AG09319 (cell line): ENCODE measurements at places on chromosomes 2 and 18.

DNA sequence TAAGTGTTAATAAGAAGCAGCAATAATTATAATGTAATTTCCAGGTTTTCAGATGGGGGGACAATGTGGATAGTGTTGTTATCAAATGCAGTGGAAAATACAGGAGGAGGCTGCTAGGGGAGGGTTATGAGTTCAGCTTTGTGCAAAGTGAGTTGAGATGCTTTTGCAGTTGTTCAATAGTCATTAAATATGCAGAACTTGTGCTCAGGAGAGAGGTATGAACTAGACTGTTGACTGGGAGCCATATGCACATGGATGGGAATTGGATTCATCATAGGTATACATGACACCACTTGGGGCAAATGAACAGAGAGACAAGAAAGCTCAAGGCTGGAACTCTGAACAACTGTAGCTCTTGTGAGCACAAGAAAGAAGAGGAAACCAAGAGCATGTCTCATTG is 182.1 kb upstream of the PID1 start:
- DNase-seq = no peak

- no peak for DNase-seq
These were observed 483.4 kb downstream of the RNF144A start for GRCh38 chr2:7400628-7401027.

DNA sequence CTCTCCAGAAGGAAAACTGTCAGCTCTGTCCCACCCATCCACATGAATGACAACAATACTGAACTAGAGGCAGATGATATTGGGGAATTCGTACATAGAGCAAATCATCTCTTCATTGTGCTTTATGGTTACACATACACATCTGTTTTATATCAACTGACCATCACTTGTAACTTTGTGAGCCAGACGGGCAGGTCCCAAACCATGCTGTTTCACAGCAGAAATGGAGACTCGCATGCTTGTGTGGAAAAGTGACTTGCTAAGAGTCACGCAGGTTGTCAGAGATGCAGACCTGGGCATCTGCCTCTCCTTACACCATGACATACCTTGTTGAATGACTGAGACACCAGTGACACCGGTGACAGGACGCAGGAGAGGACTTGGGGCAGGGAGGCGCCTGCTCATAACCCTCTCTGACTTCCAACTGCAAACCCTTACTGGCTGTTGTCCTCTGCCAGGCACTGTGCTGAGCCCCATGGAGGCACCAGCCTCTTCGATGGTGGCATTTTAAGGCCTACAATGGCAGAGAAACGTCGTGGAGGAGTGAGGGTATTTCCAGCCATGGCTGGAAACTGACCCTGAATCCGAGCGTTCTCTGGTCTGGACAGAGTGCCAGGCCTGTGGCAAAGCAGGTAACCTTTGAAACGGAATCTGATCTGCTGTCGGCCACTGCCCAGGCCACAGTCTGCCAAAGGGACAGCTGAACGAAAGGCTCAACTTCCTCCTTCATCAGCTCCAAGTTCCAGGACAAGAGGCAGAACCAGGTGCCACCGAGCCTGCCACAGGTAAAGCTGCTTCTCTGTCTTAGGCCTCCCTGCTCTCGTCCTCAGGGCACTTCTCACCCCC is 26.9 kb upstream of the ROCK2 start:
- DNase-seq = no peak

- DNase-seq = no peak
These were observed 82.6 kb upstream of the CYP1B1 start for GRCh38 chr2:38158378-38159118.

GRCh38 chr18:60010984-60011383 is 111.2 kb downstream of the PMAIP1 start:
- no peak for DNase-seq

GRCh38 chr2:240463866-240464481 is 28.5 kb downstream of the GPC1 start:
- no peak for DNase-seq

GRCh38 chr2:128390256-128390990 is 71.8 kb upstream of the HS6ST1 start:
- DNase-seq = no peak

- no peak for DNase-seq
These were observed 1.3 kb downstream of the UGT1A6 start for GRCh38 chr2:233693963-233694362.

- DNase-seq = no peak
These were observed 79.9 kb downstream of the HNRNPLL start for GRCh38 chr2:38522754-38523349.

GRCh38 chr2:170485254-170486026 is 229.7 kb upstream of the SP5 start:
- no peak for DNase-seq

GRCh38 chr18:55443776-55444175 is 144.2 kb downstream of the TCF4 start:
- DNase-seq = no peak

DNA sequence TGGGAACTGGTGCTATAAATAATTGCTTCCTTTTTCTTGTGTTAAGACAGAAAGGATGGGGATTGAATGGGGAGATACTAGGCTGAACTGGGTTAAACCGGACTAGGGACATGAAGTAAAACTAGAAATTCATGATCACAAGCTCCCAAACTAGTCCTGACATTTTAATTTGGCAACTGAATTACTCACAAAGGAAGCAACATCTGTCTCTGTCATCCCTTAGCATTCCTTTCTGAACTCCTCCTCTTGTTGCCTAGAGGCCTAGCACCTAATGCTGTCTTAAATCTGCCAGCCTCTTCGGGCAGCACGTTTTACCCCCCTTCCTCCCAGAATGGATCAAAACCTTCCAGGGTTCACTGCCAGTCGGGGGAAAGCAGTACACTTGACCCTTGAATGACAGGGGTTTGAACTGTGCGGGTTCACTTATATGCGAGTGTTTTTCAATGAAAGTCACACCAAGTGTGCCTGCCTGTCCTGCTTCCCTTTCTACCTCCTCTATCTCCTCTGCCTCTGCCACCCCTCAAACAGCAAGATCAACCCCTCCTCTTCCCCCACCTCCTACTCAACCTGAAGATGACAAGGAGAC is 8.2 kb downstream of the KCTD1 start:
- DNase-seq = no peak

- DNase-seq = no peak
These were observed 21.3 kb upstream of the SIX2 start for GRCh38 chr2:45030553-45030952.

- no peak for DNase-seq
These were observed 4.7 kb downstream of the CD302 start for GRCh38 chr2:159793326-159793725.

- no peak for DNase-seq
These were observed 74.3 kb downstream of the LONRF2 start for GRCh38 chr2:100248044-100248330.

- no peak for DNase-seq
These were observed 40.9 kb upstream of the GPC1 start for GRCh38 chr2:240394549-240394948.

DNA sequence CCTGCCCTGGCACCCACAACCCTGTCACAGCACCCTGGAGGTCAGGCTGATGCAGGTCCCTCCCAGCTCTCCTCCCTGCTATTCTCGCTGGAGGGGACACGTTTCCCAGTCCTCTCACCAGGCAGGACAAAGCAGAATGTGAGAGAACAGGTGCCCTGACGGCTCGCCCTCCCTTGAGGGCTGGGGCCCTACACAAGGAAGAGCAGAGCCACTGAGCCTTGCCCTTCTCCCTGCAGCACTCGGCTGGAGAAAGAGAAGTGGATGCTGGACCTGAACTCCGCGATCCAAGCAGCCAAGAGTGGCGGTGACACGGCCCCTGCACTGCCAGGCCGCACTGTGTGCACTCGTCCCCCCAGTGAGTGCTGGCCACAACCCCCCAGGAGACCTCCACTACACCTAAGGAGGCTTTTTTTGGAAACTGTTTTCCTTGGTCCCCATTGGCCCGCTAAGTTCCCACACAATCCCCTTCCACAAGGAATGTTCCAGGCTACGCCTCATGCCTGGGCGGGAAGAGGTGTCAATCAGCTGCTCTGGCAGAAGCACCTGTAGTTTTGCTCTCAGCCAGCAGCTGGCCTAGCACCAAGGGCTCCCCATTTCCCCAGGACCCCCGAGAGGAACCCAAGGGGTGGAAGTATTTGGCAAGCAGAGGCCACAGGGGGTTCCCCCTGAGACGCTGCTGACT is 17.4 kb downstream of the STK25 start:
- no peak for DNase-seq

DNA sequence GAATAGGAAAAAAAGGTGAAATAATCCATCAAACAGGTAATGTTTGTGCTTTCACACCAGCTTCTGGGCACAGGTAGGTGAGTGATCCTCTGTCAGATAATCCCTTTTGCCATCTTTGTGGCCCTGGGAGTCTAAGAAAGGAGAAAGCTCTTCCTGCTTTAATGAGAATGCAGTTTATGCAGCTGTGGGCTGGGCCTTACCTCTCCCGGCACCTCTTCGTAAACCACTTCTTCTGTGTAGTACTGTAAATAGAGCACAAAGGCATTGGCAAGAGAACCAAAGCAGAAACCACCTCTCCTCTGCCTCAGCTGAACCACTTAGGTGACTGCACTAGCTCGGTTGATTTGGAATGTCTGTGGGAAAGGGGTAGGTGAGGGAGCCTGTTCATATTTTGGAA is 4.9 kb downstream of the NEB start:
- DNase-seq = no peak

DNA sequence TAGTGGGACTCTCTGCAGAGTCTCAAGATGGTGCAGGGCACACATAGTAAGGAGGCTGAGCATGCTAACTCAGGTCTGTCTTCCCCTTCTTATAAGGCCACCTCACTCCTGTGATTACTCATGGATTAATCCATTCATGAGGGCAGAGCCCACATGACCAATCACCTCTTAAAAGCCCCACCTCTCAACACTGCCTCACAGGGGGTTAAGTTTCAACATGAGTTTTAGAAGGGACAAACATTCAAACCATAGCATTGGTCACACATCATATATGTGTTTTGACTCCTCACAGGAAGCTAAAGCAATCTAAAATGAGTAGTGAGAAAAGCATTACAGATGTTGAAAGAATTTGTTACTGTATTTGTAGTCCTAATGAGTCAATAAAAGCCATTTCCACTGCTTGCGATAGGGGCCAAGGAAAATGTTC is 57.5 kb downstream of the DTNA start:
- peak; percentile 24 for DNase-seq

DNA sequence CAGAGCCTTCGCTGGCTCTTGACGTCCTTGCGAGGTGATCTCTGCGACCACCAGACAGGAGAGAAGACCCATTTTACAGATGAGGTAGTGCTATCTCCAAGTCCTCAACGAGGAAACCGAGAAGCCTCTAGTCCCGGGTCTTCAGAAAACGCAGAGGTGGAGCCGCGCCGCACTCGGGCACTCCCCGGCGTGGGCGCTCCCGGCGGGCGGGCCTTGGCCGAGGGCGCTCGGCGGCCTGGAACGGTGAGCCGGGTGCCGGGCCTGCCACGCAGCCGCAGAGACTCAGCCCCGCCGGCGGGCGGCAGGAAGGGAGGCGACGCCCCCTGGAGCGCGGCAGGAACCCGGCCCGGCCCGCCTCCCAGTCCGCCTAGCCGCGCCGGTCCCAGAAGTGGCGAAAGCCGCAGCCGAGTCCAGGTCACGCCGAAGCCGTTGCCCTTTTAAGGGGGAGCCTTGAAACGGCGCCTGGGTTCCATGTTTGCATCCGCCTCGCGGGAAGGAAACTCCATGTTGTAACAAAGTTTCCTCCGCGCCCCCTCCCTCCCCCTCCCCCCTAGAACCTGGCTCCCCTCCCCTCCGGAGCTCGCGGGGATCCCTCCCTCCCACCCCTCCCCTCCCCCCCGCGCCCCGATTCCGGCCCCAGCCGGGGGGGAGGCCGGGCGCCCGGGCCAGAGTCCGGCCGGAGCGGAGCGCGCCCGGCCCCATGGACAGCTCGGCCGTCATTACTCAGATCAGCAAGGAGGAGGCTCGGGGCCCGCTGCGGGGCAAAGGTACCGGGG is at the start of gene CTDSP1:
TSS of gene CTDSP1 (plus strand) at position 478 of the 776 bp plus-strand sequence. CDS start at position 701, 223 bp downstream.
- DNase-seq = peak; percentile 94

GRCh38 chr18:74248595-74248994 is 43.2 kb downstream of the CYB5A start:
- no peak for DNase-seq

GRCh38 chr2:173750353-173750801 is 214.8 kb downstream of the SP3 start:
- DNase-seq = no peak

DNA sequence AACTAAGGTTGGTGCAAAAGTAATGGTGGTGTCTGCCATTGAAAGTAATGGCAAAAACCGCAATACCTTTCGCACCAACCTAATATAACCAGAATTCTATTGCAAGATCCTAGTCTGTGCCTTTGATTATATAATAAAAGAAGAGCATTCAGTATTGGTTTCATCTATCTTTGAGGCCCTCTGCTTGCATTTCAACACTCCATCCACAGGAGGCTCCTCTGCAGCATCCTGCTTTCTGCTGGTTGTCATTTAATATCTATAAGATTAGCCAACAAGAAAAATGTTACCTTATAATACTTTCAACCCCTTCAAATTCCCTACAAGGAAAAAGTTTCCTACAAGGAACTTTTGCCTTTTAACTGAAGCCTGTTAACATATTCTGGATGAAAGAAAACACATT is 139.2 kb downstream of the CDCA7 start:
- DNase-seq = no peak

GRCh38 chr18:63444580-63444979 is 22.3 kb upstream of the VPS4B start:
- peak; percentile 12 for DNase-seq

GRCh38 chr2:134433469-134433868 is 179.6 kb downstream of the MGAT5 start:
- no peak for DNase-seq

GRCh38 chr2:231272991-231273390 is 74.6 kb downstream of the ARMC9 start:
- no peak for DNase-seq

DNA sequence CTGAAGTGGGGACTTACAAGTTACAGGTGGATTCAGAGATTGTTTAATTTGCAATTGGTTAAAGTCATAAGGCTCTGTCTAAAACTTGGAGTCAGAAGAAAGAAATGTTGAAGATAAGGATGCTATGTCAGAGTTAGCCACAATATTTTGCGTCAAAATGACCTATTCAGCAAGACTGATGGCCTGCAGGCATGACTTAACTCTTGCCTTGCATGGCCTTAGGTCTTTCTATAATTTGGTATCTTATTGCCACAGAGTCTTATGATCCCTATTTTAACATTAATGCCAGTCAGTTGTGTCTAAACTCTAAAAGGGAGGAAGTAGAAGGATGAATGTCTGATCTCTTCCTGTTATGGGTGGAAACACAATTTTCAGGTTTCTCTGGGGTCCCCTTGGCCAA is 5.2 kb upstream of the COMMD1 start:
- no peak for DNase-seq

GRCh38 chr2:124026503-124026902 is 1.4 kb downstream of the CNTNAP5 start:
- no peak for DNase-seq

GRCh38 chr2:8496617-8497016 is 185.2 kb upstream of the ID2 start:
- no peak for DNase-seq

- no peak for DNase-seq
These were observed 35.5 kb downstream of the POU3F3 start for GRCh38 chr2:104889291-104889959.

DNA sequence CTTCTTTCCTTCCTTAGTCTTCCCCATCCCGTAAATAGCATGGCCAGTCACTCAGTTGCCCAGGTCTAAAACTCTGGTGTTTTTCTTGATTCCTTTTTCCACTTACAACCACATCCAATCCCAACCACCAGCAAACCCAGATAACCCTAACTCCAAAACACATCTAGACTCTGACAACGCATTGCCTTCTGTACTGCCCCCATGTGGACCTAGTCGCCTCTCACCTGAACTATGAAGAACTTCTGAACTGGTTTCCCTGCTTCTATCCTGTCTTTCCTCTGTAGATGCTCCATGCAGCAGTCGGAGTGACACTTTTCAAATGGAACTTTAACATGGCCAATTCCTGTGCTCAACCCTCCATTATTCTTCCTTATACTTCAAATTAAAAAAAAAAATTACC is 26.5 kb downstream of the ST6GAL2 start:
- DNase-seq = no peak
